Glomerular endothelial cell (primary cell): ENCODE measurements at places on chromosomes 2 and 18. TPM values are rescaled to one million over a fixed set of nuclear protein-coding genes. Genes with fewer than 3 reads are reported as not detected.
A peak's percentile ranks its signal among the peaks of the same experiment; 100 is the strongest.

DNA sequence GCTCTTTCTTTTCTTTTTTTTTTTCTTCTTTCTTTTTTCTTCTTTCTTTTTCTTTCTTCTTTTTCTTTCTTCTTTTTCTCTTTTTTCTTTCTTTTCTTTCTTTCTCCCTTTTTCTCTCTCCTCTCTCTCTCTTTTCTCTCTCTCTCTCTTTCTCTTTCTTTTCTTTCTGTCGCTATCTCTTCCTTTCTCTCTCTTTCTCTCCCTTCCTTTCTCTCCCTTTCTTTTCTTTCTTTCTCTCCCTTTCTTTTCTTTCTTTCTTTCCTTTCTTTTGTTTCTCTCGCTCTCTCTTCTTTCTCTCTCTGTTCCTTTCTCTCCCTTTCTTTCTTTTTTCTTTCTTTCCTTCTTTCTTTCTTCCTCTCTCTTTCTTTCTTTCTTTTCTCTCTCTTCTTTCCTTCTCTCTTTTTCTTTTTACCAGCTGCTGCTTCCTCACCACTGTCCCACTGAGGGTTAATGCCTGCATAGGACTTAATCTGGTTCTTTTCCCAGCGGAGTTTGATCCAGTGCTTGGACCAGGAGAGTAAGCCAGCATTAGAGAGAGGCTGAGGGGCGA, 145.4 kb upstream of the SIX2 start:
- DNase-seq: no peak

GRCh38 chr2:23828256-23828980, 98.5 kb downstream of the ATAD2B start:
- no peak for DNase-seq

DNA sequence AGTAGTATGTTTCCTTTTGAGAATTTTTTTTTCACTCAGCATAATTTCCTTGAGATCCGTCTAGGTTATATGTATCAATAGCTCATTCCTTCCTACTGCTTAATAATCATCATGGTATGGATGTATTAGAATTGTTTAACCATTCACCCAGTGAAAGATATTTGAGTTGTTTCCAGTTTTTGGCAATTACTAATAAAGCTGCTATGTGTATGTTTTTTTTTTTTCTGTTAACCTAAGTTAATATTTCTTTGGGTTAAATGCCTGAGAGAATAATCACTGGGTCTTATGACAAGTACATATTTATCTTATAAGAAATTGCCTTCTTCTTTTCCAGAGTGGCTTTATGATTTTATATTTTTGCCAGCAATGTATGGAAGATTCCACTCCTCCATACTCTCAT, 96.4 kb upstream of the ST6GAL2 start:
- no peak for DNase-seq

Gene SIGLEC15
- total RNA-seq: 2.5 and 10.5 TPM in 2 replicates

Gene GKN1
- total RNA-seq: not detected in 2 replicates

Gene PSMA8
- total RNA-seq: not detected in 2 replicates

Gene PDIA6
- total RNA-seq: 316 and 425 TPM in 2 replicates

- no peak for DNase-seq
Measured at GRCh38 chr2:163647300-163647699, 88.5 kb downstream of the FIGN start.

DNA sequence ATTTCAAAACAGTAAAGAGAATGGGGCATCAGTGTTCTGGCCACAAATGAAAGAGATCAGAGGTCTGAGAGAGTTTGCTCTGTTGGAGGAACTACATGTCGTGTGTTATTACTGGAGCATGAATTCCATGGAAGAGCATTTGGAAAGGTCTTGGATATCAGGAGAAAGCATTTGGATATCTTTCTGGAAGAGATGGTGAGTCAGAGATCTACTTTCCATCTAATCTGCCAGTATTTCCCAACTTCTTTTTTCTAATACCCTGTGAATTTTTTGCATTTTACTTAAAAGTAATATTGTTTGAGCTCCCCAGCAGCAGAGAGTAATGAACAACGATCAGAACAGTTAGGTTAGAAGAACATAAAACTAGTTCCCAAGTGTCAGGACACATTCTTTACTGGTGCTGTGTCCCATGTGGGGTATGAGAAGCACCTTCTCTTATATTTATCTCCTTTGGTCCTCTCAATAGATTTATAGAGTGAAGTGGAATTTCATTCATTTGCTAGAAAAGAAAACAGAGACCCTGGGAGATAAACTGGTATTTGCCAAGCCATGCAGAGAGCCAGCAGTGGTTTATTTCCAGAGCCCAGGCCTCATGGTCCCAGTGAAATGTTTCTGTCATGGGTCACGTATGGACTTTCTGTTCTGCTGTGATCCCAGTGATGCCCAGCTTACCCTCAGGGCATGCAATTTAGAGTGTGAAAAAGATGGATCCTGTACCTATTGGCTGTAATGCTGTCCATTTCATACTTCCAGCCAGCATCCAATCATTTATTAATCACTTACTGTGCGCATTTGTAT, 130.8 kb upstream of the NT5C1B start:
- DNase-seq: no peak

Gene SERPINB4
- total RNA-seq: not detected in 2 replicates

Gene BOLL
- not detected in 2 replicates for total RNA-seq

DNA sequence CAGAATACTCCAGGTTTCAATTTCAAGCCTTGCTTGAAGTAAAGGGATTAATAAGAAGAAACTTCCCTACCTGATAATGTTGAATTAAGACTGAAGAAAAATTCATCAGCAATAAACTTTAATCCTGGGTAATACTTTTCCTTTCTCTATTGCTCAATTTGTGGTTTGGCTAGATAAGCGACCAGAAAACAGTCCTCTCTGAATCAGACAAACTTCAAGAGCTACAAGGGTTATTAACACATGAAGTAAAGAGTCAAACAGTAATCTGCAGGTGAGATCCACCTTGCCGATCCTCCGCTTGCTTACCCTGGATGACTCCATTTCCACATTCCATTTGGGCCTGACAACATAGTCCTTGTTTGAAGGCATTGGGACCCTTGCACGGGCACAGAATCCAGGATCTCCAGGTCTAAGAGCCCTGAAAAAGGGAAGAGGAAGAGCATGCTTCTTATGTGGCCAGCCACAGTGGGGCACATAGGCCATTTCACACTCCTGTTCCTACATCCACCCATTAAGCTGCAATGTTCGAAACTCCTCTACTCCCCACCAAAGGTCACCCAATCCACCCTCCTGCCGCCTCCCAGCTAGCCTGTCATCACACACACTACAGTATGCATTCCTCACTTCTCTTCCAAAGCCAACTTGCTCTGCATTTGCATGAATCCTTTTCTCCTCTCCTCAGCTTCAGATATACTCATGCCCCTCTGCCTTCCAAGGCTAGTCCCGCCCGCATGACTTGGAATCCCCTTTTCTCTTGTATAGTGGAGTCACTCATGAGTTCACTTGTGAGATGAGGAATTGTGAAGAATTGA, 39.8 kb downstream of the IWS1 start:
- no peak for DNase-seq

- no peak for DNase-seq
Measured at GRCh38 chr2:97617911-97618310, 28.0 kb upstream of the COX5B start.

GRCh38 chr2:240930631-240931318, 24.6 kb downstream of the CROCC2 start:
- no peak for DNase-seq

GRCh38 chr2:59018737-59019136, 777.6 kb upstream of the FANCL start:
- DNase-seq: no peak

Gene RSAD2
- 0.44 and 12.7 TPM in 2 replicates for total RNA-seq

- no peak for DNase-seq
Measured at GRCh38 chr2:168416555-168416954, 39.5 kb upstream of the CERS6 start.

Gene G6PC2
- total RNA-seq: not detected in 2 replicates

DNA sequence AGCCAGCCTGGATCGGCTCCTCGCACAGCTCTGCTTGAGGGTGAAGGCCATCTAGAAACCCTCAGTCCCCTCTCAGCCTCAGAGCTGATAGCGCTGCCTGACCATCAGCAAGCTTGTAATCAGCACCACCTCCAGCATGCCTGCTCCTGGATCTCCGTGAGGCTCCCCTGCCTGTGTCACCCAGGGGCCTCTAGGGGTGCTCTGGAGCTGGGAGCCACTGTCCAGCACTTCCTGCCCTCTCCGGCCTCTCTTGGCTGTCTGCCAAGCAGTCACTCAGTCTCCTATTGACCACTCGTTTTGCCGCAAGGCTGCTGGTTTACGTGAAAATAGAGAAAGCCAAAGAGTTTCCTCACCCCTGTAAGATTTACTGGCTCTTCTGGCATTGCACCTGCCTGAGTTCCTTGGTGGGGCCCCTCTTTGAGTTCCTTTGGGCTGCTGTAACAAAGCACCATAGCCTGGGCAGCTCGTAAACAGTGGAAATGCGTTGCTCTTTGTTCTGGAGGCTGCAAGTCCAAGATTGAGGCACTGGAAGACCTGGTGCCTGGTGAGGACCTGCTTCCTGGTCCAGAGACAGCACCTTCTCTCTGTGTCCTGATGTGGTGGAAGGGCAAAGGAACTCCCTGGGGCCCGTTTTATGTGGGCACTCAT, 17.9 kb downstream of the CAPN10 start:
- peak; percentile 48 for DNase-seq

Gene NTSR2
- not detected in 2 replicates for total RNA-seq

- DNase-seq: no peak
Measured at GRCh38 chr2:164952057-164952702, 3.1 kb downstream of the SLC38A11 start.

- DNase-seq: no peak
Measured at GRCh38 chr2:180938451-180938850, 42.0 kb upstream of the UBE2E3 start.

Gene IL18RAP
- not detected in 2 replicates for total RNA-seq
